Amygdala (tissue), 56 donors: ENCODE measurements at places on chromosomes 6 and 20.

GRCh38 chr6:15304337-15305042, 58.6 kb downstream of the JARID2 start:
- DNase-seq = no peak

GRCh38 chr6:146209942-146210341, 181.1 kb downstream of the GRM1 start:
- DNase-seq = no peak

DNA sequence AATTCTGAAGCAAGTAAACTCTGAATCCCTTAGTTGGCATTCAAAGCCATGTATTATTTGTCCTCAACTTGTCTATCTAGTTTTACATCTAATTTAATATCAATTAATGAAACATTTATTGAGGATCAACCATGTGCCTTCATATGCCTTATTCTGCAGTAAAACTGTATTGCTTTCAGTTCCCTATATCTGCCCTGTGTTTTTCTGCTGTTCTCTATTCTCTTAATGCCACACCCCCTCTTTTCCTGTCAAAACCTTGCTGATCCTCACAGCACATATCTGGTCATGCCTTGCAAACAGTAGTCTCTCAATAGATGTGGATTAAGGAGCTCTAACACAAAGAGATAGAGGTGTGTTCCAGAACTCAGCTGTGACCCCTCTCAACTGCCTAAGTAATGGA, 2.0 kb downstream of the FIG4 start:
- DNase-seq = no peak

GRCh38 chr6:11384531-11385309, 152.3 kb upstream of the NEDD9 start:
- no peak for DNase-seq

GRCh38 chr20:43724383-43724782, 2.4 kb downstream of the GTSF1L start:
- DNase-seq = no peak
